ENCODE measurements at places on chromosomes 4 and X. TPM values are rescaled to one million over a fixed set of nuclear protein-coding genes. Genes with fewer than 3 reads are reported as not detected.

Gene ARHGAP4
- total RNA-seq: 5.1 TPM

Gene PCSK1N
- under 0.01 TPM for total RNA-seq

Gene HELT
- total RNA-seq: not detected

Gene CLIC2
- 11.2 TPM for total RNA-seq

Gene TMEM187
- 2.7 TPM for total RNA-seq

Gene MORC4
- total RNA-seq: 6.8 TPM

Gene PNMA5
- not detected for total RNA-seq

Gene GPR82
- total RNA-seq: not detected

Gene GSX2
- total RNA-seq: not detected

Gene SH3RF1
- total RNA-seq: 7.1 TPM

Gene NDP
- total RNA-seq: under 0.01 TPM

Gene ABCG2
- total RNA-seq: 13.6 TPM

Gene SORCS2
- total RNA-seq: under 0.01 TPM

Gene RGN
- 0.51 TPM for total RNA-seq

Gene COL25A1
- total RNA-seq: 0.13 TPM

Gene SPON2
- total RNA-seq: 0.26 TPM

Gene ARL9
- under 0.01 TPM for total RNA-seq

Gene GATB
- 11.7 TPM for total RNA-seq

Gene SLC6A14
- not detected for total RNA-seq

Gene HAND2
- not detected for total RNA-seq

Gene NPNT
- under 0.01 TPM for total RNA-seq

Gene CCDC110
- 0.25 TPM for total RNA-seq

Gene PASD1
- not detected for total RNA-seq

Gene FAM149A
- total RNA-seq: 0.13 TPM

Gene BST1
- total RNA-seq: 35.6 TPM

Gene PLS3
- 330 TPM for total RNA-seq

Gene PRMT9
- total RNA-seq: 10.1 TPM

Gene USP17L24
- not detected for total RNA-seq

Gene EPGN
- not detected for total RNA-seq

Gene PHOX2B
- total RNA-seq: not detected

Gene TMEM47
- total RNA-seq: 5.4 TPM

Gene ASB9
- 2.9 TPM for total RNA-seq

Gene C4orf54
- total RNA-seq: under 0.01 TPM

Gene GAGE12H
- total RNA-seq: not detected

Gene MAGEB2
- total RNA-seq: not detected

Gene HMGB3
- 20.6 TPM for total RNA-seq

Gene TDO2
- not detected for total RNA-seq

All from dermis microvascular lymphatic vessel endothelial cell (primary cell).